ENCODE measurements at places on chromosomes 6 and 20.

GRCh38 chr20:37042986-37043972 lies 52.5 kb downstream of the RBL1 start:
- DNase-seq: no peak

- DNase-seq: no peak
Measured at GRCh38 chr6:99121748-99122147, 174.0 kb upstream of the FBXL4 start.

DNA sequence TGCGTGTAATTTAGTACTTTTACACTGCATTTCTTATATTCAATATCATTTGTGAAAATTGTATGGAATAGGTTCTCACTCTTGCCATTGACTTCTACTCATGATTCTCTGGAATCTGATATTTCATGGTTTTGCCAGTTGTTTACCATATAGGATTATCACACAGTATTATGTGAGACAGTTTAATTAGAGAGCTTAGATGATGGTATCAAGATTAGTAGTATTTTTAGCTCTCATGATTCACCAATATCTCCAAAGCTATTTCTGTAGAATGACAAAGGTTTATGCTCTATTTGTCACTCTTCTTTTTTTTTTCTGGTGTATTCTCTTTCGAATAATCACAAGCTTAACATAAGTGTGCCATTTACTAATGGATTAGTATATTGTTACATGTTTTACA lies 45.9 kb downstream of the EPHA7 start:
- no peak for DNase-seq

- no peak for DNase-seq
Measured at GRCh38 chr6:3913958-3914337, 64.8 kb downstream of the FAM50B start.

- no peak for DNase-seq
Measured at GRCh38 chr20:47295921-47296426, 60.5 kb downstream of the ZMYND8 start.

DNA sequence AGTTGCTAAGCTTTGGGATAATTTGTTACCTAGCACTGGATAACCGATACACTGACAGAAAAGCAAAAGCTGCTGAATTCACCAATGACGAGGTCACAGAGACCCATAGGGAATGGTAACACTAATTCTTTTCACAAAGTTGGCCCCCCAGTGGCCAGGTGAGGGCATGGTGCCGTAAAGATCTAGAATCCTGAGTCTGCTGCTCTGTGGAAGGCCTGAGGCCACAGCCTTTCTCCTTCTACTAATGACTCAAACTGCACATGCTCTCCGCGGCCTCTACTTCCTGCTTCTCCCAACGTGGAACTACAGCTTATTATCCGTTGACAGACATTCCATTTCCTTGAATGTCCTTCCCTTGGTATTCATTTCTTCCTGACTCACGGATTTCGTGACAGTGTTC lies 127.1 kb downstream of the OPRM1 start:
- no peak for DNase-seq

- DNase-seq: no peak
Measured at GRCh38 chr20:481167-481566, 18.8 kb upstream of the TBC1D20 start.

DNA sequence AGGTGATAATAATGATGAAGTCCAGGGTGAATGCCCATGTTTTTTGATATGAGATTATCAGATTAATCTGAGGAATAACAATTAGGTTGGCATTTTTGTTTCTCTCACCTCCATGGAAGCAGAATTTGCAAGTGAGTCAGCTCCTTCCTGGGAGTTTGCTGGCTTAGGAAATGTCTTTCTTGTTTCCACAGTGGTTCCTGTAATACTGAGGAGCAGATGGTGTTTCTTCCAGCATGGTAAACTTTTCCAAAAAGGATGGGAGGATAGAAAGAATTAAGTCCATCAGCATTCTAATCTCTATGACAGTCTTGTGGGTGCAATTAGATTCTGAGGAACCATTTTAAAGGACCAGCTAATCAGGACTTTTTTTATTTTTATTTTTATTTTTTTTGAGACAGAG lies 40.5 kb downstream of the SNAP25 start:
- DNase-seq: no peak

- no peak for DNase-seq
Measured at GRCh38 chr6:162157167-162157870, 570.2 kb downstream of the PRKN start.

DNA sequence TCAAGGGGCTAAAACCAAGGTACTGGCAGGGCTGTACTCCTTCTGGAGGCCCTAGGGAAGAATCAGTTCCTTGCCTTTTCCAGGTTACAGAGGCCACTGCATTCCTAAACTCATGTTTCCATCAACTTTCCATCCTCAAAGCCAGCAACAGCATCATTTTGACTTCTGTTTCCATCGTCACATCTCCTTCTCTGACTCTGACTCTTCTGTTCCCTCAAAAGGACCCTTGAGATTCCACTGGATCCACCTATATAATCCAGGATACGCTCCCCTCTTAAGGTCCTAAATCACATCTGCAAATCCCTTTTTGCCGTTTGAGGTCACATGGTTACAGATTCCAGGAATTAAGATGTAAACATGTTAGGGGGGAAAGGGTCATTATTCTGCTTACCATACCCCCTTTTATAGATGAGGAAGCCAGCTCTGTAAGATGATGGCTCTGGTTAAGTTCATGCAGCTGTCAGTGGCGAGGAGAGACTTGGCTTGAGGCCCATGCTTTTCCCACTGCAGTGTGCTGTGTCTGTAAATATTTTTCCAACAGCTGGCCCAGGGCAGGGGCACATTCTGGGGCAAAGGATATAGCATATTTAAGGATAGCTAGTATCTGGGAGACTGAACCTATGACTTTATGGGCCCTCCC lies 114.6 kb downstream of the TNFRSF21 start:
- no peak for DNase-seq

- DNase-seq: no peak
Measured at GRCh38 chr6:155026022-155026705, 31.0 kb downstream of the TIAM2 start.

DNA sequence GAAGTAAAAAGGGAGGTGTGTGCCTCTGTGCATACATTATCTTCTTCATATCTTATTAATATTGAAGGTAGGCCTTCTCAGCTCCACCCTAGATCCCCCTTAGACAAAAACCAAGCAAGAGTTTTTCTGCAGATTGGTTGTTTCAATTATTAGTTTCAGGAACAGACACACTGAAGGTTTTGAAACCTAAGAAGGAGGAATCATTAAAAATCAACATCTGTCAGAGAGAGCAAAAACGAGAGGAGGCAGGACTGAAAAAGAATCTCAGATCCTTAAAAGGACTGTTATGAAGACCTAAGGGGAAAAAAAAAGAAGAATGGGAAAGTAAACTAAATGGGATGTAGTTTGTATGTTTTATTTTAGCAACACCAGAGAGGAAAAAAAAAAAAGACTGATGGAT lies 560.8 kb upstream of the JAG1 start:
- DNase-seq: no peak

DNA sequence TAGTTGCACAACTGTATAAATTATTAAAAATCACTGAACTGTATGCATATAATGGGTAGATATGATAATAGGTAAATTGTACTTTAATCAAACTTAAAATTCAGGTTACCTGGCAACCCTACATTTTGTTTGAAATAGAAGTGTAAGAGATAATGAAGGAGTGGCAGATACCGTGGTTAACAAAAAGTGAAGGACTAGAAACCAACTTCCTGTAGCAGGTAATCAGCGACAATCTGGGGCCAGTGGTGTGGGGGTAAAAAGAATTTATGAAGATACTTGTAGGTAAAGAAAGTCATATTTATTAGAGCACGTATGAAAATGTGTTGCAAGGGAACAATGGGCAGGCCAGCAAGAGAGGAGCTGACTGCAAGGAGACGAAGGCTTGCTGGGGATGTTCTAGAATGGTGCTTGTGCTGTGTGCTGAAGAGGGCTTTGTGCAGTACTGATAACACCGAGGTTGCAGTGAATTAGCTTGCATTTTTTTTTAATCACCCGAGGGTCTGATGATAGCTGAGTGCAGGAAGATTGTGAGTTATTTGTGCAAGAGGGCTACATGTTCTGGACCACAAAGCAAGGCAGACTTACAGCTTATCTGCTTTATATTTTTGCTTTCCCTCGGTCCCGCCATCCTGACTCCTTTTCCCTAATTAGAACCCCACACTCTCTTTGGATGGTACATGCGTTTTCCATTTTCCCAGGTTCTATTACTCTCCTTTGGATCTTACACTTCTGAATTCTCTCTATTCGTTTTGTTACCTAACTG lies 4.6 kb upstream of the ENPP1 start:
- DNase-seq: no peak

DNA sequence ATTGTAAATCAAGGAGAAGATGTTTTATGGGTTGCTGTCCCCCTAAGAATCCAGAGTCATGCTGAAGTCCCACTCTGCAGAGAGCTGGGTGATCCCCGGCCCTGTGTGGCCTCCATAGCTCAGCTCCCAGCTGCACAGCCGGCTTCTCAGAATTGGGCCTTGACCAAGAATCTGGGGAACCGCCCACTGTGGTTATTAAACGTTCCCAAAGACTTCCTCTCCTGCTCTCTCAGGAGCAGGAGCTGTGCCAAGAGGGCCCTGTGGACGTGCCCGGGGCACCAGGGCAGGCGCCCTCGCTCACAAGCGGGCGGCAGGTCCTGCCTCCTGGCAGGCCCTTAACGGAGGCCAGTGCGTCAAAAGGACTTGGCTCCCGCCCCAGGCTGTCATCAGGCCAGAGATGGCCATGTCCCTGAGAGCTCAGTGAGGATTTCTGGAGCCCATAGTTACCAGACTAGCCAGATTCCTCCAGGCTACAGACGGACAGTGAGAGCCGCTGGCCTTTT lies 30.4 kb downstream of the ZC3H12D start:
- peak; percentile 44 for DNase-seq

- no peak for DNase-seq
Measured at GRCh38 chr6:42374018-42374669, 77.6 kb downstream of the TRERF1 start.

- DNase-seq: peak; percentile 45
Measured at GRCh38 chr20:52312132-52312729, 120.7 kb upstream of the ZFP64 start.

- DNase-seq: no peak
Measured at GRCh38 chr6:31776485-31776988, 591 bp downstream of the VWA7 start.

GRCh38 chr6:134544737-134545136 lies 226.8 kb upstream of the SGK1 start:
- DNase-seq: no peak

GRCh38 chr6:149409617-149410016 lies 9.6 kb downstream of the SUMO4 start:
- no peak for DNase-seq

- DNase-seq: no peak
Measured at GRCh38 chr6:7138046-7138531, 30.3 kb downstream of the RREB1 start.

- DNase-seq: no peak
Measured at GRCh38 chr6:98529364-98529763, 305.0 kb upstream of the POU3F2 start.

DNA sequence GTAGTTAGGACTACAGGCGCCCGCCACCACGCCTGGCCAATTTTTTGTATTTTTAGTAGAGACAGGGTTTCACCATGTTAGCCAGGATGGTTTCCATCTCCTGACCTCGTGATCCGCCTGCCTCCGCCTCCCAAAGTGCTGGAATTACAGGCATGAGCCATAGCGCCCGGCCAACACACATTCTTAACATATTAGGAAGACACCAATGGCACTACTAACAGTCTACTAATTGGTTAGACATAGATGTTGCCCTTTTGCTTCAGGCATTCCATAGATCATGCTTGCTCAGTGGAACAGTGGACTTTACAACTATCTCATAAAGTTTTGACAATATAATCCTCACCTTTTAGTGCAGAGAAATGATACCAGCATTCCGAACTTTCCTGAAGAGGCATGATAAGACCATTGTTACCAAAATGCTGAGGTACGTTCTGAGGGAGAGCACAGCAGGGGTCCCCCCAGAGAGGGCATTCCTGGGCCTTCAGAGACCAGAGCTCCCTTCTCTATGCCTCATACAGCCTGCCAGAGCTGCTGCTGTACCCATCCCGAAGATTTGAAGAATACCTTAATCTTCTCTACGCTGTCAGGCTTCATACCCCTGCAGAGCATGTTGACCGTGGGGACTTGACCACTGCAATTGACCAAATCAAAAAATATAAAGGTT lies 89.4 kb downstream of the ECT2L start:
- DNase-seq: no peak

DNA sequence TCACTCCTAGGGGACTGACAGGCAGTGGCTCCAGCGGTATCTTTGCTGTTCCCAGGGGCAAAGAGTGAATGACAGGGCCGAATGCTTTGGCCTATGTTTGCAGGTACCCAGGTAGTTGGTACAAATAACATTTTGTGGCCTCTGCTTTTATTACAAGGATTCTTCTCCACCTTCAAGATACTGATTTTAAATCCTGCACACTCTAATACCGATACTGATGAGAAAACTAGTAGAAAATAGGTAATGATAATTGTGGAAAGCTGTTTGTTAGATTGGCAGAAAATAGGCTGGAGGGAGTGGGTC lies 772 bp downstream of the HINT3 start:
- no peak for DNase-seq

- DNase-seq: no peak
Measured at GRCh38 chr20:44032583-44033331, 118.1 kb downstream of the TOX2 start.

DNA sequence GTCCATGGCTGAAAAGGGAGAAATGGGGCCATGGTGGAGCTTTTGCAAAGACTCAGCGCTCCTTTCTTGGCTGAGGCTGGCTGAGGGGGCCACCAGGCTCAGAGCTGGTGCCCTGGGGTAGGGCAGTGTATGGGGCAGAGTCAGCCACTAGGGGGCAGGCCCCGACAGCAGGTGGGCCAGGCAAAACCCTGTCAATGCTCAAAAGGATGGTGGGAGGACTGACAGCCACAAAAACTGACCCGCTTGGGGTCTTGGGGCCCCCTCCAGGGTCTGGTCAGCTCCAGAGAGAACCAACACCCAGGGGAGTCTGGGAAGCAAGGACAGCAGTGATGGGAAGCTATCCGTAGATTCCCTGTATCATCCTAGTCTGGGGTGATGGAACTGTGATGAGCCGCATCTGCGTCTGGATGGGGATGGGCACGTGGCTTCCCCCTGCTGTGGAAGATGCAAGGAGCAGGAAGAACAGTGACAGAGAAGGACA lies 306.9 kb downstream of the DHX35 start:
- DNase-seq: peak; percentile 31

DNA sequence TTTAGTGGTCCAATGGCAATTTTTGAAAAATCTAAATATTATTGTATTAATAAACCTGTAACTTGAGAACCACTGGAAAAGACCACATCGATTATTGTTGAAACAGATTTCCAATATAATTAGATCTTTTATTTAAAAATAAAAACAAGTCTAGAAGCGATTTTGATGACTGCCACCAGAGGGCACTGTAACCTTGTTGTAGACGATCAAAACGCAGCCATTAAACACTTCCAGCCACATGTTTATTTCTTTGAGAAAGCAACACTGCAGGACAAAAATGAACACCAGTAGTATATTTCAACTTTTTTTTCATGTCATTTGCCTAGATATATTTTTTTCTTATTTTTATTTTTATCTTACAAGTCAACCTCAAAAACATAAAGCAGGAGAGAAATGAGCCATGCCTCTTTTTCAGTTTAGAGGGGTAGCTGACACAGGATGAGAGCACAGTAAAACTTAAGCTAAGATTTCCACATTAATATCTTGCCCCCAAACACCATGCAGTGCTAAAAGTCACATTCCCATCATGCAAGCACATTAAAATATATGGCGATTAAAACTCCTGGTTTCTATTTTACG lies 115.4 kb downstream of the OPRM1 start:
- DNase-seq: peak; percentile 47

Data from large intestine (tissue), 12 donors.